ENCODE measurements at places on chromosomes 3 and 15.
A peak's percentile ranks its signal among the peaks of the same experiment; 100 is the strongest.

DNA sequence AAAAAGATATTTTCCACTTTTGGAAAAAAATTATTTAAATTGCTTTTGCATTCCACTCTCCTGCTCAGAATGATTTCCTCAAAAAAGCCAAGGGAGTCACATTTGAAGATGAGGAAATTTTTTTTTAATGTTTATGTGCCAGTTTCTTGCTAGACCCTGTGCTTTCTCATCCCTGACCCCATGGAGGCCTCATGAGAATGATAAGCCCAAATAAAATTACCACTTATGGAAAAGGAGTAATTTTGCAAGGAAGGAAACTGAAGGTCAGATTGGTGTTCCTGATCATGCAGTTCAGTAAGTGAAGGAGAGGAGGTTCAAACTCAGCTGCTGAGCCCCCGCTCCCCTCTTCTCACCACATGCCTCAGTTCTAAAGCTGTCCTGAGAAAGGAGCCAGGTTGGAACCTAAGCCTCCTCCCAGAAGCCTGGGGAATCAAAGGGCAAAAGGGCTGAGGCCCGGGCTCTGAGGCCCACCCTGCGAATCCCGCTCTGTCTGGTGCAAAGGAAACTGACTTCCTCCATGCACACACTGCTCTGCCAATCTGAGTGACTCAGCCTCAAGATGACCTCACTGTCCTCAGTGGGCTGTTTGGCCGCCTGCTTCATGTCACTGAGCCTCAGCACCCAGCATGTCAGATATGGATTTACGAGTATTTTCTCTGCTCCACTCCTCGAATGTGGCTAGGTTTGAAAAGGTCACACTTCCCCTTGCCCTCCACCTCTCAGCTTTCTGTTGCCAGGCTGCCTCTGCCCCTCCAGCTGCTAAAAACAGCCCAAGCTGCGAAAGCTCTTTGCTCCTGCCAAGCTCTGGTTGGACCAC is 56.9 kb upstream of the FLNB start:
- no peak for DNase-seq
- H3K27ac ChIP-seq = peak overlapping the region; percentile 46
- no peaks in the 10 kb centered on the region for H3K36me3 ChIP-seq
- H3K4me3 ChIP-seq = no peak overlapping the region
- H3K27me3 ChIP-seq = peaks cover 13% of the 10 kb centered on the region

- peaks cover 35% of the 10 kb centered on the region for H3K4me1 ChIP-seq
- peaks cover 5% of the 10 kb centered on the region for H3K36me3 ChIP-seq
- H3K27ac ChIP-seq = no peak overlapping the region
- H3K27me3 ChIP-seq = no peaks in the 10 kb centered on the region
Observed at GRCh38 chr3:141271279-141272030, 39.8 kb downstream of the PXYLP1 start.

DNA sequence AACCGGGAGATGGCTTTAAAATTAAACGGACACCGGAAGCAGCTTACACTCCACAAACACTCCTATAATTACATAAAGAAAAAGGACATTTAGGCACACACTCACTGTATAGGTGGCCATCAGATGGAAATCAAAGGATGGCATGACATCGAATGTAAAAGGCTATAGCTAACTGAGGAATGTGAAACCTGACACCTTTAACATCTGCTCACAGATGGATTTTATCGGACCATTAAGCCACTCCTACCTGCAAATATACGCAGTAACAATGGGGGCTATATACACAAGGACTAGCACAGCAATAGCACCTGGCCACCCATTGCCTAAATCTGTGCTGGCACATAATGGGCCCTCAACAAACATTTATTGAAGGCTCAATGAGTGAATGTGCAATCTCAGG is 14.5 kb upstream of the RBSN start:
- peaks cover 3% of the 10 kb centered on the region for H3K4me1 ChIP-seq
- DNase-seq = no peak
- H3K27ac ChIP-seq = no peak overlapping the region
- H3K27me3 ChIP-seq = peaks cover 9% of the 10 kb centered on the region
- no peak overlapping the region for H3K4me3 ChIP-seq
- no peaks in the 10 kb centered on the region for H3K36me3 ChIP-seq

GRCh38 chr3:37849146-37849923 is 12.3 kb upstream of the CTDSPL start:
- H3K4me1 ChIP-seq = no peaks in the 10 kb centered on the region
- H3K27ac ChIP-seq = no peak overlapping the region
- DNase-seq = no peak

GRCh38 chr3:177824841-177825240 is 627.6 kb upstream of the TBL1XR1 start:
- H3K36me3 ChIP-seq = no peaks in the 10 kb centered on the region
- no peaks in the 10 kb centered on the region for H3K4me1 ChIP-seq
- H3K27ac ChIP-seq = no peak overlapping the region
- no peak overlapping the region for H3K4me3 ChIP-seq

DNA sequence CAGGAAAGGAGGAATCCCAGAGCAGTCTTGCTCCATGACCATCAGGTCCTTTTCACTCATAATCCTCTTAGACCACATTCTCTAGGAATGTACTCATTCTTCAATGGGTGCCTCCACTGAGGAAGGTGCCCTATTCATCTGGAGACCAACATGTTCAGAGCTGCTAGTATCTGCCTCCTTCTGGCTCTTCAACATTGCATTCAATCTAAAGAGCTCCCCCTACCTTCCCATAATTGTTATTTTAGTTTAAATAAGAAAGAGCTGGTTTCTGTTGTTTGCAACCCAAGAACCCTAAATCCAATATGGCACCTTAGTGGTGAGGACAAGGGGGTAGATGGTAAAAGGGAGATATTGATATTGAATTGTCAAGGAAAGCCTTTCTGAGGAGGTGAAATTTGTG is 67.6 kb downstream of the SCN11A start:
- DNase-seq = no peak
- peaks cover 32% of the 10 kb centered on the region for H3K27me3 ChIP-seq
- no peaks in the 10 kb centered on the region for H3K36me3 ChIP-seq
- H3K27ac ChIP-seq = no peak overlapping the region
- no peak overlapping the region for H3K4me3 ChIP-seq

GRCh38 chr15:82398785-82399184 is 30.8 kb upstream of the GOLGA6L9 start:
- no peaks in the 10 kb centered on the region for H3K27me3 ChIP-seq
- H3K36me3 ChIP-seq = peaks cover 6% of the 10 kb centered on the region
- DNase-seq = no peak
- H3K27ac ChIP-seq = no peak overlapping the region
- no peak overlapping the region for H3K4me3 ChIP-seq
- peaks cover 2% of the 10 kb centered on the region for H3K4me1 ChIP-seq

DNA sequence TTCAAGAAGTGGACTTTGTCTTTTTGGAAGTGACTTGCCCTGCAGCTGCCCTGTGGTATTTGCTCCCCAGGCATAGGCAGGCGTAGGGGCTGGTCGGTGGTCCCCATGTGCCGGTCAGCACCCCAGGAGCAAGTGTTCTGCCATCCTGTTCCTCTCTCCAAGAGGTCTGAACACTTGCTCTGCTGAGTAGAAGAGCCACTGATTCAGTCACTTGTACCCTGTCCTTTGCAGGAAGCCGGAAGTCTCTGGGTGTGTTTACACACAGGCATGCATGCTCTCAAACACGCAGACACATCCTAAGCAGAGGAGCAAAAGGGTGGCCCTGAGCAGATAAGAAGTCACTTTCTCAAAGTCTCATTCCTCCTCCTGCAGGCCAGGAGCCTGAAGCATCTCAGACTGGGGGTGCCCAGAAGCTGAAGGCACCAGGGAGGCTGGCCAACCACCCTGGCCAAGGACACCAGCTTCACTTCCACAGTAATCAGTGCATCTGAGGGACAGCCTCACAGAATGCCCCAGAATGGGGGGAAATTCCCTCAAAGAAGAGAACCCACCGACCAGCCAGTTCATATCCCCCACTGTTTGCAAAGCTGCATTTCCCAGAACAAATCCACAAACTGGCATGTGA is 88.7 kb upstream of the POMGNT2 start:
- DNase-seq = peak; percentile 10
- peaks cover 8% of the 10 kb centered on the region for H3K27me3 ChIP-seq
- peak overlapping the region; percentile 62 for H3K4me3 ChIP-seq
- H3K4me1 ChIP-seq = peaks cover 35% of the 10 kb centered on the region
- no peaks in the 10 kb centered on the region for H3K36me3 ChIP-seq
- H3K27ac ChIP-seq = peak overlapping the region; percentile 93

DNA sequence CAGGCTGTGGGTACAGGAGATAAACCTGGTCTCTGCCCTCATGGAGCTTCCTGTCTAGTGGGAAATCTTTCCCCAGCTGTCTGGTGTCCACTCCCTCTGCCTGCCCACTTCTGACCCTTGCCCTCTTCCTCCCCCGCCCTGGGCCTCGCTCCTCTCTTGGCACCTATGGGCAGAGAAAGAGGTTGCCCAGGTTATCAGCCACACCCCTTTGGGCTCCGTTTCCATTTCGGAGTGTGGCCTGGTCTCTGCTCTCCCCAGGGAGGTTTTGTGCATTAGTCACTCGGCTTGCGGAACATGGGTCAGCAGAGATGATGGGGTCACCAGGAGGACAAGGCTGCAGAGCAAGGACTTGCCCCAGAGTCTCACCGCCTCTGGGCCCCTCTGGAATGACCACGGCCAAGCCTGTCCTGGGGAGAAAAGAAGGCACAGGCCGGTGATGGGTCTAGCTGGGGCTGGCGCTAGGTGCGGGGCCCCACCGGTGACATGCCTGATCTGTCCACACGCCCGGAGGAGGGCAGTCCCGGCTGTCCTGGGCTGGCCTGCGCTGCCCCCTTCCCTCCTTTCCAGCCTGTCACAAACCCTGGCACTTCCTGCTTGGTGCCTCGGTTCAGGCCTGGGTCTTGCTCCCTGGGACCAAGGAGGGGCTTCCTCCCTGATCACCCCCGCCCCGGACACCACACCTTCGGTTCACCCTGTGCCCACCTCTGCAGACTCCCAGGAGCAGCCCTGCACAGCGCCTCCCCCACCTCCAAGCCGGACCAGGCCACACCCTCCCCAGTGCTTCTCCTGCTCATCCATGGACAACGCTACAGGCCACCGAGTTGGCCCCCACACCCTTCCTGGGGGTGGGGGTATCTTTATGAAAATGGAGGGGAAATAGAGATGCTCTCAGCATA is 35.6 kb upstream of the MUC4 start:
- no peak overlapping the region for H3K4me3 ChIP-seq
- H3K27me3 ChIP-seq = no peaks in the 10 kb centered on the region
- DNase-seq = no peak
- no peak overlapping the region for H3K27ac ChIP-seq

DNA sequence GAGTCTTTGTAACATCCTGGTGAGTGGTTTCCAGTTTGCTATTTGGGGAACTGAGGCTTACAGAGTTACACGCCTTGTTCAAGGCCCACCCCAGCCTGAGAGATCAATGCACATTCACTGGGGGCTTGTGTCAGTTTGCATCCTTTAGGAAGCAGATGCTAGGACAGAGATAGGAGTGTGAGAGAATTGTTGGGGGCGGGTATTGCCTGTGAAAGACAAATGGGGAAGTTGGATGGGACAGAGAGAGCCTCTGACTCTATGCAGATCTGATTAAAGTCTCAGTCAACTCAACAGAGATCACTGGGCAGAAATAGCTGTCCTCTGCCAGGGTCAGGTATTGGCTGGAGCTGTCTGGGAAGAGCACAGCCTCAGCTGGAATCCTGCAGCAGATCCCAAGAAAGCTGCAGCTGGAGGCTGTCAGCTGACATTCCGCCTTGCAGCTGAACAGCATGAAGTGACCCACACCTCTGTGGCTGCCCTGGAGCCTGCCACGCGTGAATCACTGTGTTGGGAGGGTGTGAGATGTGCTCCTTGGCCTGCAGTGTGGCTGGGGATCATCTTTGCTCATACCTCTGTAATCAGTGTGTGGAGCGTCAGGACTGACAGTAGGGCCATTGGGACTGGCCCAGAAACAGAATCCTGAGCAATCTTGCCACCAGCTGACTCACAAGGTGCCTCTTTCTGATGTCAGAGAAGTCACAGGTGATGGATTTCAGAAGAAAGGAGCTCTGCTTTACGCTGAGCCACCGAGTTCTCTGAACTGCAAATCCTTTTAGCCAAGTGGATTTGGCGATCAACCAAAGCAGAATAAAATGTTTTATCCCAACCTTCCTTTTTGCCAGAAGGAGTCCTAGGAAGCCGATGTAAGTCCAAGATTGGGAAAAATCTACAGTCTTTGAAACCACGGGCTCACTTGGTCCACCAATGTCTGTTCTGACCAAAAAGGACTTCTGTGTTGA is 284.1 kb upstream of the LRRFIP2 start:
- no peaks in the 10 kb centered on the region for H3K36me3 ChIP-seq
- peaks cover 65% of the 10 kb centered on the region for H3K27me3 ChIP-seq
- DNase-seq = no peak
- no peak overlapping the region for H3K27ac ChIP-seq
- no peak overlapping the region for H3K4me3 ChIP-seq
- peaks cover 3% of the 10 kb centered on the region for H3K4me1 ChIP-seq

- peaks cover 1% of the 10 kb centered on the region for H3K4me1 ChIP-seq
- no peak for DNase-seq
Observed at GRCh38 chr3:39121621-39122020, 14.1 kb downstream of the TTC21A start.

DNA sequence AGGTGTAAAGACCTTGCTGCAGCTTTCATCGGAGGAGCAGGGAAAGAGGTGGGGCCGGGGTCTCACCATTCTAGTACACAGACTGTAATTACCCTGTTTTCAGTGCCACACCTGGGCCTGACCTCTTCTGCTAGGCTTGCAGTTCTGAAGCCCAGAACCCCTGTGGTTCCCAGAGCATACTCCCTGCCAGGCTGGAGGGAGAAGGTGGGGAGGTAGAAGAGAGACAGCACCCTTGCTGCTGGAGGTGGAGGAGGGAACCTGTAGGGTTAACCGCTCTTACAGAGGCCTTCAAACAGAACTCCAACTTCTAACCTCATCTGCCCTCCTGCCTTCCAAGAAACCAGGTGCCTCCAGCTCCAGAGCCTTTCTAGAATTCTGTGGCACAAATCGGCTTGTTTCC is 27.0 kb downstream of the PCOLCE2 start:
- no peak for DNase-seq
- H3K4me1 ChIP-seq = peaks cover 7% of the 10 kb centered on the region
- no peak overlapping the region for H3K4me3 ChIP-seq
- H3K27ac ChIP-seq = no peak overlapping the region

- peaks cover 23% of the 10 kb centered on the region for H3K27me3 ChIP-seq
- no peak overlapping the region for H3K27ac ChIP-seq
- H3K4me1 ChIP-seq = no peaks in the 10 kb centered on the region
- no peaks in the 10 kb centered on the region for H3K36me3 ChIP-seq
Observed at GRCh38 chr3:73187328-73187727, 125.9 kb downstream of the EBLN2 start.
